Ammon's horn (tissue), 1 donor: ENCODE measurements at places on chromosomes 2 and 18.
A peak's percentile ranks its signal among the peaks of the same experiment; 100 is the strongest.

DNA sequence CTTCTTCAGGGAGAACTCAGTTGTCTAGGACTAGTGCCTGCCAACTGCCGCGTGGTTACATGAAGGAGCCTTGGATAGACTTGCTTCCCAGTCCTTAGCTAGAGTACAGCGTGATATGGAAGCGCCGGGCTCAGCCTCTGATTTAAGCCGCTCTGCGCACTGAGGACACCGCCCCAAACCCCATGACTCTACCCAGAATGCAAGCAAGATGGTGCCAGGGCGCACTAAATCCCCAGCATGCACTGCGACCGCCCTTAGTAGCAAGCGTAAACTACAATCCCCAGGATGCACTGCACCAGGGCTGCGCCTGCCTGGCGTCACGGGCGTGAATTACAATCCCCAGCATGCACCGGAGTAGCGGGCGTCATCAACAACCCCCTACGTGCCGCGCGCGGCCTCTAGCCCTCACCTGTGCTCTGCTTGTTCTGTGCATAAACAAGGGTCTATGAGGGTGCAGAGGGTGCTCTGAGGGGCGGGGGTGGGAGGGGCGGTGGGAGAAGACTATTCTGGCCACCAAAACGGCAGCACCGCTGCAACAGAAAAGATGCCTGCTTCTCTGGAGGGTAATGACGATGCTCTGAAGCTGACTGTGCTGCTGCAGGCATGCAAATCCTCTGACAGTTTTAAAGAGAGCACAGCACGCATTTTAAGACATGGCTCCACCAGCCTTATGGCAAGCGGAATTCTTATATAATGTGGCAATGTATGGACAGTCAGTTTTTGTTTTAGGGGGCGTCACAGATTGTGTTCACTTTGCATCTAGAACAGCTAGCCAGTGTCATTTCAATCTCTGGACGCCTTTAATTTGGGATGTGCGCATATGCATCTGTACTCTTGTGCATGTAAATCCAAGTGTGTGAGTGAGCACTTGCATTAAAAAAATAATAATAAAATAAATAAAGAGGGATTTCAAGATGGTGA lies 282.5 kb upstream of the MYT1L start:
- peak; percentile 98 for DNase-seq

DNA sequence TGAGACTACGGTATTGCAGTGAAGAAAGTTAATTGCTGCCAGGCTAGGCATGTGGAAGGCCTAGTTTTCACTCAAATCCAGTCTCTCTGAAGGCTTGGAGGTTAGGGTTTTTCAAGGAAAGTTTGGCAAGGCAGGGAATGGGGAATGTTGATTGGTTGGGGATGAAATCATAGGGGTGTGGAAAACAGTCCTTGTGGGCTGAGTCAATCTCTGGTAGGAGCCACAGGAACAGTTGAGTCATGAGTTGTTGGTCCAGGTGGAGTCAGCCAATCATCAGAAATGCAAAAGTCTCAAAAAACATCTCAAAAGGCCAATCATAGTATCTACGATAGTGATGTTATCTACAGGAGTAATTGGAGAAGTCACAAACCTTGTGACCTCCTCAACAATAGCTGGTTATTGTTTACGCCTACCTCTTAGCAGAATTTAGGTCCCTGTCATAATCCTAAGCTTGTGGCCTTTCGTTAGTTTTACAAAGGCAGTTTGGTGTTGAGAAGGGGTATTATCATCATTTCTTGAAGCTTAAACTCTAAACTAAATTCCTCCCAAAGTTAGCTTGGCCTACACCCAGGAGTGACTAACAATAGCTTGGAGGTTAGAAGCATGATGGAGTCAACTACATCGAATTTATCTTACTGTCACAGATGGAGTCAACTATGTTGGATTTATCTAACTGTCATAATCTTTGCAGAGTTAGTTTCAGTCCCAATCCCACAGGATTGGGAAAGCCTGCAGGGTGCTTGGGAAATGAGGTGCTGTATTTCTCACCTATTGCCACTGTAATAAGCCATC lies 33.7 kb upstream of the APCDD1 start:
- DNase-seq: no peak

GRCh38 chr2:124804014-124804940 lies 779.2 kb downstream of the CNTNAP5 start:
- DNase-seq: peak; percentile 54

- DNase-seq: no peak
These were observed 52.7 kb upstream of the CCDC68 start for GRCh38 chr18:55012008-55012407.

GRCh38 chr2:43636621-43637020 lies 439 bp upstream of the PLEKHH2 start:
- DNase-seq: no peak

- no peak for DNase-seq
These were observed 931.3 kb downstream of the CPS1 start for GRCh38 chr2:211487733-211488132.

- no peak for DNase-seq
These were observed 32.9 kb upstream of the SLC66A3 start for GRCh38 chr2:11122380-11122779.

GRCh38 chr18:36709315-36709714 lies 119.5 kb downstream of the TPGS2 start:
- DNase-seq: no peak

DNA sequence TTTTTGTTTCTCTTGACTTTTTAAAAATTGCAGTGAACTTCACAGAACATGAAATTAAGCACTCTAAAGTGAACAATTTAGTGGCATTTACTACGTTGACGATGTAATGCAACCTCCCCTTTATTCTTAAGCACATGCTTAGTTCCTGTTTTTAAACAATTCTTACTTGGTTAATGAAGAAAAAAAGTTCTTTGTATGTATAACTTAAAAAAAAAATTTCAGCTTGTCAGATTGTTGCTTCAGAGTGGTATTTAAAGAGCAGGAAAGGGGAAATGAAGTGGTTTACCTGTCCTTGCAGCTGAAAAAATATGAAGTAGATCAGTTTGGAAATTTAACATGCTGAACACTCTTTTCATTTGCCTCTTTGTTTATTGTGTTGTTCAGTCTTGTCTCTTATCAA lies 95.7 kb upstream of the RASGRP3 start:
- no peak for DNase-seq
